ENCODE measurements at places on chromosomes 1 and 21.

- DNase-seq, result no peak
Observed at GRCh38 chr1:55679971-55680370, 464.8 kb upstream of the USP24 start.

GRCh38 chr21:34075760-34076660 lies 2.6 kb downstream of the MRPS6 start:
- DNase-seq, result no peak

- DNase-seq, result peak; percentile 0
Observed at GRCh38 chr1:150066838-150067183, 765 bp upstream of the VPS45 start.

DNA sequence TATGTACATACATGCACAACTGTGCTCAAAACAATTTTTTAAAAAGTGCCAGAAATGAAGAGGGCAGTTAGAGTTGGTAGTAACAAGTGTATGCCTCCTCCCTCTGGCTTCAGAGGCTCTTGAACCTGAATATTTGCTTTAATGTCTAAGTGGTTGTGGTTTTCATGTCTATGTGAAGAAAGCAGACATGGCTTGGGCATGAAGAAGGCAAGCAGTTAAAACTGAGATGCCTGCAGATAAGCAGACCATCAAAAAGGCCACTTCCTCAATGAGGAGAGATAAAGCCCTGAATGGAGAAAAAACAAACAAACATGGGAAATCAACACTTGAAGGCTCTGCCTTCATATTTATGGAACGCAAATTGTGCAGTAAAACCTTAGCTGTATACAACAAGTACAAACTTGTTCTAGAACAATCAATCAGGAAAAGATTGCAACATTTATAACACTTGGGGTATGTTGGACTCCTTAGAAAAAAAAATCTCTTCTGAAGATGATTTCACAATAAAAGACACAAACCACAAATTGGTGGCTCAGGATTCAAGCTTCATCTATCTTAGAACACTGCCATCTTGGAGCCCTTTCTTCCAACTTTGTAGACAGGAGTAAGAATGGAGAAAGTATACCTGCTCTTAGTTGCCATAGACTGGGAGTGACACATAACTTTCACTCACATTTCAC lies 52.7 kb upstream of the PLA2G4A start:
- DNase-seq, result no peak

DNA sequence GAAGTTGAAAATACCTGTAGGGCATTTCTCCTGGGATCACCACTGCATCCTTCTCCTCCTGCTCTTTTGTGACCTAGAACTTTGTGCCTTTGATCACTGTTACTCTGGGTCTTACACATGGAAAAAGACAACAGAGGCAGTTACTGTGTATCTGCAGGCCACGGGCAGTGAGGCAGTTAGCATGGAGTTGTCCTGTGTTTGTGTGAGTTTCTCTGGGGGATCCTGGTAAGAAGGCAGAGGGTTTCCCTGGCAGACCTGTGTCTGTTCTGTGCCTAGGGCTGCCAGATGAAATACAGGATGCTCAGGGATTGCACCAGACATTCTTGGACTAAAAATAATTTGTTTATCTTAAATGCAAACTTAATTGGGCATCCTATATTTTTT lies 44.4 kb upstream of the SCCPDH start:
- DNase-seq, result no peak

DNA sequence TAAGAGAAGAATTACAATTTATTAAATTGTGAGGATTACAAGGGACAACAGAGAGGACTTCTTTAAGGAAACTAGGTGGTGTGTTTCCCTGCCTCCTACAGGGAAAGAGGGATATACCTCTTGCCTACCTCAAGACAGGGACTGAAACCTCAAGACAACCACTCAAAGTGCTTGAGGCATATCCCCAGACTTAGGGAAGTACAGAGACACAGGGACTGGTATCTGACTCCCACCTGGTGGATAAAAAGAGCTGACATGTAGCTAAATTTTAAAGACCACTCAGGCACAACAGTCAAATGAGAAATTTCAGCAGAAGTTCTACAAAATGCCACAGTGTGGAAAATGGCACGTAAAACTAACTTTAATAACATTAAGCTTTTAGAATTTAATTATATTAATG lies 21.3 kb downstream of the DENND2C start:
- DNase-seq, result no peak

- DNase-seq, result no peak
Observed at GRCh38 chr1:7420098-7420445, 351.0 kb upstream of the VAMP3 start.

- no peak for DNase-seq
Observed at GRCh38 chr1:31541194-31541593, 35.1 kb upstream of the TINAGL1 start.

DNA sequence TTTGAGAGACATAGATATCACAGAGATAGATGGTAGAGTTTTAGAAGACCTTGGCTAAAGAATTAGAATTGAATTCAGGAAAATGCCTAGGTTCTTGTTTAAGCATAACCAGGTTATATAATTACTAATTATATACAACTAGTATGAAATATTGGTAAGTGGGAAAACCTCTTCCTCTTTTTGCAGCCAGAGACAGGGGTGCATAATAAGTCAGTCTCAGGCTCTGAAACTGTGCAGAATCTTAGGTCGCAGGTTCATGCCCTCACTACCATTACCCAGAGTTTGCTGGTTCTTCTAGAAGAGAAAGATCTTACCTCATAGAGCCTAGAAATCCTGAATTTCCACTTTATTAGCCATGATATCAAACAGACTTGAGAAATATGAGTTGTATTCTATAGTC lies 183.3 kb downstream of the NEK7 start:
- no peak for DNase-seq

- no peak for DNase-seq
Observed at GRCh38 chr1:171468120-171468750, 17.1 kb upstream of the PRRC2C start.

GRCh38 chr1:67814121-67814772 lies 19.0 kb downstream of the GNG12 start:
- no peak for DNase-seq

GRCh38 chr1:93600663-93601062 lies 81.0 kb downstream of the BCAR3 start:
- DNase-seq, result no peak

DNA sequence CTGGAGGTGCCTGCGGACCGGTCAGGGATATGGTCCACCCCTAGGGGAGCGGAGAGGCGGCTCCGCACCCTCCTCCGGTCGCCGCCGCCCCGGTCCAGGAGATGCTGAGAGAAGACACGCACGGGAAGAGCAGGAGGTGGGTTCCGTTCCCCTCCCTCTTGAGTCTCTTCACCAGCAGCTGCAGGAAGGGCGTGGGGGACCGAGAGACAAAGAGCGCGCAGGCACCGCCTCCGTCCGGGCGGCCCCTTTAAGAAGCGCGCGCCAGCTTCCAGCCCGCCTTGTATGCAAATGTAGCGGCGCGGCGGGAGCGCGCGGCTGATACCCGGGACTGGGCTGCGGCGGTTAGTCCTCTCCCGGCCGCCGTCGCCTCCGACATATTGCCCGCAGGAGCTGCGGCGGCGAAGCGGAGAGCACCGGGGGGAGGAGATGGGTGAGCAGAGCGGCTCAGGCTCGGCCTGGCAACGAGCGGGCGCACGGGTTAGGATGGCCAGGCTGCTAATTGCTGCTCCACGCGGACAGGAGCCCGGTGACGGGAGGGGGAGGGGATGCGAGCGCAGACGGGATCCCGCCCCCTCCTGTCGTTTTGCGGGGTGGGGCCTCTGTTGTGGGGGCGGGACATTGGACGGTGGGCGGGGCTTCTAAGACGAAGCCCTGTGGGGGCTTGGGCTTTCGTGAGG lies at the start of gene TMEM39B:
TMEM39B (plus strand) TSS at position 318 of the 677 bp plus-strand sequence; CDS start at position 427, 109 bp downstream.
- DNase-seq, result peak; percentile 71

DNA sequence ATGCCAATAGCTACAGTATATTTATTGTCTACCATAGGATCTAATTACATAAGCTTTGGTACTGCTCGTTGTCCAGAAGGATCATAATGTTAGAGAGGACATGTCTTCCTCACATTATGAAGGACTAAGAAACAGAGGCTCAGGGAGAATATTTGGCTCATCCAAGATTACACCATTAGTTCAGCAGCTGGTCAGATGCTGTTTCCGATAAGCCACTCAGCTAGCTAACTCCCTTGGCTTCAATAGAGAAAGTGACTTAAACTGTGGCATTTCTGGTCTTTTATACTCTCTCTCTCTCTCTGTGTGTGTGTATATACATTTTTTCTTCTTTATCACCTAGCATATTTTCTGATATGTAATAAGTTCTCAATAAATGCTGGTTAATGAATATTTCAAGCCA lies 70.4 kb downstream of the DDR2 start:
- no peak for DNase-seq

GRCh38 chr21:33998402-33998801 lies 75.0 kb upstream of the MRPS6 start:
- no peak for DNase-seq

DNA sequence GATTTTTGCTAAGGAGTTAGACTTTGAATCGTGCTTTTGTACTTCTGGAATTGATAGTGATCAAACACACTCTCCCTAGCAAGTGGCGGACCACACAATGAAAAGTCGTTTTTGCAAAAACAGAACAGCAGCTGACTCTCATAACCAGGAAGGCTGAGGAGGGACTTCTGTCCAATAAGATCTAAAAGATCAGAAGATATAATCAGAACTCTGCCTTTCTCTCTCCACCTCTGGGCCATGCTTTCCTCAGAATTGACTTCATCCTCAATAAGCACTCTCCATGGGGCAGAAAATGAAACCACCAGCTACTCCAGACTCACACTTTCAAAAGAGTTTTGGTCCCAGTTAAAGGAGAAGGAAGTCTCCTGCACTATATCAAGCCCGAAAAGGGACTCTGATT lies 55.3 kb upstream of the SAMD13 start:
- no peak for DNase-seq

GRCh38 chr1:36941316-36941978 lies 92.9 kb downstream of the GRIK3 start:
- DNase-seq, result no peak

- DNase-seq, result no peak
Observed at GRCh38 chr1:218967254-218967653, 206.4 kb upstream of the LYPLAL1 start.

DNA sequence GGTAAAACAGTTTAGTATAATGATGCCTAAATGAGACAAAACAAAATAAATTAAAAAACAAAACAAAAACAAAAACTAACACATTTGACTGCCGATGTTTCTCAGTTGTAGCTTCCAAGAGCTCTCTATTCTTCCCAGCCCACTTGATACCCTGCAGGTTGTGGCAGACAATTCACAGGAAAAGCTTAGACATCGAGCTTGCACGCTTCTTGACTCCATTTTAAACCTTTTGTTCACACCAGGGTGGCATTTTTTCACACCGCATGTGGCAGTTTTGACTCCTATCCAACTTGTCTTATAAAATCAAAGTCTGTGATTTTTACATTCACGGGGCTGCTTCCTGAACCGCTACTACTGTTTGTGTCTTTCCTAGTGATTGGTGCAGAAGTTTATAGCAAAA lies 575.9 kb downstream of the USP25 start:
- DNase-seq, result no peak

DNA sequence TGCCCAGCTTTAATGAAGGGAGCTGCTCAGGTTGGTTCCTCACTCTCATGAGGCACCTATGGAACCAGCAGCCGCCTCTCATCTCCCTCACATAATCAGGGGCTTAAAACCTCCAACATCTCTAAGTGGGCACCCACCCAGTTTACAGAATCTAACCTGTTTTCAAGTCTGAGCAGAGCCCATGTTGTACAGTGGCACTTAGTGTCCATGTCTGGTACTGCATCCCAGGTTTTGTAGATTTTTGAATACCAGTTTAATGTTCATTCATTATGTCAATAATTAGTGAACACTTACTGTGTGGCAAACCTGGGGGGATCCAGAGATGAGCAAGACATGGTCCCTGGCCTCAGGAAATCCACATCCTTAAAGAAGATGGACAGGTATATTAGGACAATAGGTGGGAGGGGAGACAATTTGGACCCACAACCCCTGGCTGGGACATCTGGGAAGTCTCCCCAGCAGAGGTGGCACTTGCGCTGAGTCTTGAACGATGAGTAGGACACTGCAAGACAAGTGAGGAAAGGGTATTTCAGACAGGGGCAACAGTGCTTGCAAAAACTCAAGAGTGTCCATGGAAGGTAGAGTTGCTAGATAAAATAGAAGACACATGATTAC lies 83.3 kb downstream of the LACTBL1 start:
- no peak for DNase-seq

- DNase-seq, result no peak
Observed at GRCh38 chr1:153389973-153390879, 647 bp downstream of the S100A8 start.

DNA sequence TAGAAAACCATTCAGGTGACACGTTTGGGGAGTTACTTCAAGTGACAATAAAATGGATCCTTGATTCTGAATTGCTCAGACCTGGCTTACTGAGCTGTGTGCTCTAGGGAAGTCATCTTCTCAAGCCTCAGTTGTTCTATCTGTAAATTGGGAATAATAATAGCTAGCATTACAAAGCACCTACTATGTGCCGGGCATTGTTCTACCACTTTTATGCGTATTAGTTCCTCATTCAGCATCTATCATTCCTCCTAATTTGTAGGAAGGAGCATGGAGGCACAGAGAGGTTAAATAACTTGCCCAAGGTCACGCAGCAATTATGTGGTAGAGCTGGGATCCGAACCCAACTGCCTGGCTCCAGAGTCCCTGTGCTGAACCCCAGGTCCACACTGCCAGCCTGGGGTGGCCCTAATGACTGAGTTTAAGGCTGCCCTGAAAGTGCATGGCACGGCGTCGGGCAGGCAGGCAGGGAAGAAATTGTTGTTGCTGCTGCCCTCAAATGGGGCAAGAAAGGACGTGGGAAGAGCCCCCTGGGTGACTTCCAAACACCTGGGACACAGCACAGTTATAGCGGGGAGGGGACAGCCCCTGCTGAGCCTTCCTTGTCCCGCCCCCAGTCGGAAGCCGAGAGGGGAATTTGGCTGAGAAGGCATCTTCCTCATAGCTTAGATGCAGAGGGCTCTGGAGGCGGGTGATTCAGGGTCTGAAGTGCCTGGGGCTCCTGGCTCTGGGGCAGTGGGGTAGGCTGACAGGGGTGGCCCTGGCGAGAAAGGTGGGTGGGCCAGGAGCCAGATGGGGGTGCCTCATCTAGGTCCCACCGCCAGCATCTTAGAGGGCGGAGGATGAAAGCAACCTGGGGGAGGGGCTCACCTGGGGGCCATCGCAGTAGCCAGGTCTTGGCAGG lies 86.5 kb upstream of the IFFO2 start:
- no peak for DNase-seq

GRCh38 chr21:29660047-29660720 lies 279.6 kb downstream of the GRIK1 start:
- no peak for DNase-seq

DNA sequence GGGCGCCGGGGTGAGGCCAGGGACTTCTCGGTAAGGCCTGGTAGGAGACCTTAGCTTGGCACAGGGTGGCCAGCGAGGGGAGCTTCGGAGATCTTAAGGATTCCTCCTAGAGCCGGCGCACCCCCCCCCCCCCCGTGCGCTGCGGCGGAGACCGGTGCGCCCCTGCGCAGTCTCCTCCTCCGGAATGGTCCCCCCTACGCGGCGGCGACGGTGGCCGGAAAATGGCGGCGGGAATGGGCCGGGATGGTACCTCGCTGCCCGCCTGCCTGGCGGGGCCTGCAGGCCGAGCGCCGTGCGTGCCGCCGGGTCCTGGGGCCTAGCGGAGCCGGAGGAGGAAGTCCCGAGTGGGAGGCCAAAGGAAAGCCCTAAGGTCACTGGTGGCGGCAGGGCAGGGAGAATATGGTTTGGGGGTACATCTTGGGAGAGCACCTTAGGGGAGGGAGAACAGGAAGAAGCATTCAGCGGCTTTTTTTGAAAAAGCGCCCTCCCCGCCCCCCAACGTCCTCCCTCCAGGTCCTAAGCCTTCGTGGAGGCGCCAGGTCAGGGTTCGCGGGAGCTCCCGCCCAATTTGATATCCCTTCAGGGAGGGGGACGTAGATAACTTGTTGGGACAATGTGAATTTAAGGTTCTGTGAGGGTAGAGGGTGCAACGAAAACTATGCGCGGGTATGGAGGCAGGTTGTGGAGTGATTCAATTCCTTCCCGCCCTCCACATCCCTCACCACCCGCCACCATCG lies 429 bp downstream of the SRRM1 start:
- no peak for DNase-seq
